ENCODE measurements at places on chromosomes 1 and 21.

DNA sequence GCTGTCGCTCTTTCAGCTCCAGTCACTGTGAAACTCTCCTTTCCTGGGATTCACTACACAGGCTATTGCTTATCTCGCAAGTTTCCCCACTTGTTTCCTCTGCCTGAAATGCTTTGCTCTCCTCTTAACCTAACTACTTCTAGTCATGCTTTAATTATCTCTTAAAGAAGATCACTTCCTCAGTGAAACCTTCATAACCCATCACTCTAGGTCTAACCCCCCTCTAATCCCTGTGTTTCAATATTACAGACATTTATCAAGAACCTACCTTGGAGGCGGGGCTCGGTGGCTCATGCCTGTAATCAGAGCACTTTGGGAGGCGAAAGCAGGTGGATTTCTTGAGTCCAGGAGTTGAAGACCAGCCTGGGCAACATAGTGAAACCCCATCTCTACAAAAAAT is 16.7 kb upstream of the ZNF644 start:
- DNase-seq: no peak

DNA sequence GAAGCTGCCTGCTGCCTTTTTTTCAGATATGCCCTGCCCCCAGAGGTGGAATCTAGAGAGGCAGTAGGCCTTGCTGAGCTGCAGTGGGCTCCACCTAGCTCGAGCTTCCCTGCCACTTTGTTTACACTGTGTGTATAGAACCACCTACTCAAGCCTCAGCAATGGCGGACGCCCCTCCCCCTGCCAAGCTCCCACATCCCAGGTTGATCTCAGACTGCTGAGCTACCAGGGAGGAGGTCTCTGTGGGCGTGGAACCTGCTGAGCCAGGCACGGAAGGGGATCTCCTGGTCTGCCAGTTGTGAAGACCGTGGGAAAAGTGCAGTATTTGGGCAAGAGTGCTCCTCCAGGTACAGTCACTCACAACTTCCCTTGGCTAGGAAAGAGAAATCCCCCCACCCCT is 65.1 kb downstream of the MSH4 start:
- DNase-seq: no peak

- DNase-seq: no peak
Measured at GRCh38 chr1:185435696-185436379, 118.8 kb upstream of the IVNS1ABP start.

GRCh38 chr1:84133479-84133878 is 10.6 kb upstream of the PRKACB start:
- no peak for DNase-seq

DNA sequence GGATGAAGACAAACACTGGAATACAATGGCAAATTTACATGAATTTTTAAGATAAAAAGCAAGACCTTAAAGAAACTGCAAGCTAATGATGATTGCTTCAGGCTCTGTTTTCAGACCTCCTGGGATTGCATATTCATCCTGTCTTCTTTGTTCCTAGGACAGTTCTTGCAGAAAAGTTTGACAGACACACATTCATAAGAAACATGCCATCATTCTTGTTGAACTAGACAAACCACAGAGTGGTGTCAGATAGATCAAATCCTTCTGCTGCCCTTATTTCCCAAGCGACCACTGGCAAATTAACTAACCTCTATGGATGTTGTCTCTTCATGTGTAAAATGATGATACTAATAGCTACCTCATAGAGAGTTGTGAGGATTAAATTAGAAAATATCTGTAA is 181.3 kb downstream of the KCTD3 start:
- DNase-seq: no peak

DNA sequence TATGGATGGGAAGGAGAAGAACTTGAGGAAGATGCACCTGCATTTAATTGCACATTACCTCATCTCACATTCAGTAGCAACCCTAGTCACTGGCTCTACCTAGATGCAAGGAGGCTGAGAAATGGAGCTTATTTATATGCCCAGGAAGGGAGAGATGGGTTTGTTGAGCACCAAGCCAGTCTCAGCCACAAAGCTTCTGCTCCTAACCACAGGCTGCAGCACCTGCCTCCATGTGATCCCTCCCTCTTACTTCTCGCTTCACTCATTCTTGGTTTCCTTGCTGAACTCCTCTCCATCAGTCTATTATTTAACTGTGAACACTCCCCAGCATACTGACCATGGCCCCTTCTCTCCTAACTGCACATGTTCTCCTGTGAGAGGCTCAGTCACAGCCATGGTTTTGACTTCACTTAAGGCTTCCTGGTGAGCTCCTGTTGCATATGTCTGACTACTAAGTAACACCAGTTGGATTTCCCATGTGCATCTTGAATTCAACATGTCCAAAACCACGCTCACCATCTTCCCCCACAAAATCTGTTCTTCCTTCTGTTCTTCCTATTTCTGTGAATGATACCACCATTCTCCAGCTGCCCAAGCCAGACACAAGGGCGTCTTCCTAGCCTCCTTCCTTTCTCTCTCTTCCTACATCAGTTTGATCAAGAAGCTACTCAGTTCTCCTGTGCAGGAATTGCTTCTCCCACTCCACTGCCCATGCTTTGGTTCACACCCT is 139.8 kb downstream of the AK5 start:
- no peak for DNase-seq

- no peak for DNase-seq
Measured at GRCh38 chr1:87389546-87389945, 60.9 kb downstream of the LMO4 start.

- DNase-seq: no peak
Measured at GRCh38 chr1:87853576-87854351, 525.1 kb downstream of the LMO4 start.

- no peak for DNase-seq
Measured at GRCh38 chr1:226411619-226412018, 3.7 kb upstream of the PARP1 start.

GRCh38 chr1:47951545-47952235 is 45.5 kb downstream of the TRABD2B start:
- no peak for DNase-seq

DNA sequence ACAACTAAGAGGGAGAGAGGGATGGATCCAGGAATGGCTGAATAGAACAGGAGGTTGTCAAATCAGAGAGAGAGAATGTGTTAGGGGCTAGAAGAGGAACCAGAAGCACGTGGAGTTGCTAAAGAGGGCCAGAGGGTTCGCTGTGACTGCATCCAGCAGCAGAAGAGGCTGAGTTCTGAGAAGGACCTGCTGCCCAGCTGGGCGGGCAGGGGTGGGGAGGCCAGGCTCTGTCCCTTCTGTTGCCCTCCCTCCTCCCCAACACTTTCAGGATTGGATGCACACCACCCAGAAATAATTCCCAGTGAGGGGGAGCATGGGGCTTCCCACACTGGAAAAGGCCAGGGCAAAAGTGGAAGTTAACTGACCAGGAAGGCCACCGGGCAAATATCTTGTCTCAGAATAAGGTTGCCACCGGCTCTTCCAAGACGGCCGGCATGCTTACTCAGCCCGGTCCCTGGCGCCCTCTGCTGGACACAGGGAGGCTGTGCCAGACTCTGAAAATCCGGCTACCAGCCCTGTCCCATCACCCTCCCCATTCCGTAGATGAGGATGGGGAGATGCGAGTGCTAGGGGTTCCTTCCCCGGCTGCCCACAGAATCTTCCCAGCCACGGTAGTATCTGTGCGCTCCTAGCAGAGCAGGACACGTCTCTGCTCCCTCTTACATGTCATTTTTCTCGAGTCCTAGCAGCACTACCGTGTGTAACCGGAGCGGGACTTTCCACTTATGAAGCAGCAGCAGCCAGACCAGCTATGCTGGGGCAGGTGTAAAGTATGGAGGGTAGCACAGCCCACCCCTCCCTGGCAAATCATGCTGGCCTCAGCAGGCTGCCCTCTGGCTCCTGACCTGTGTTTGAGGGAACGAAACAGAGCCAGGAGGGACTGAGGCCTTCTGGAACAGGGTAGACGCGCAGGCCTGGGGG is 46.8 kb upstream of the A3GALT2 start:
- DNase-seq: peak; percentile 96

- no peak for DNase-seq
Measured at GRCh38 chr1:69570356-69570755, 2.6 kb downstream of the LRRC7 start.

DNA sequence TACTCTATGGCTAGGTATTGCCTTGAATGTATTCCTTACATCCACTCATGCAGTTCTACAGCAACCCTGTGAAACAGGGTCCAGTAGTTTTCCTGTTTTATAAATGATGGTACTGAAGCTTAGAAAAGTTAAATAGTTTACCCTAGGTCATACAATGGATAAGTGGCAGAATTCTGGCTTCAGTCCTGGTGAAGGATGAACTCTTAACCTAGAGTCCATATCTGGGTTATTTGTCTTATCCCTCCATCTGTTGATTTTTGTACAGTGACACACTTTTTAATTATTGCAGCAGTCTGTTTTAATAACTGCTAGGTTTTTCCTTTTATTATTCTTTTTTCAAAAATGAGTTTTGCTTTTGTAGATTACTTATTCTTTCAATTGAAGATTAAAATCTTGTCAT is 263.9 kb downstream of the DNM3 start:
- no peak for DNase-seq

DNA sequence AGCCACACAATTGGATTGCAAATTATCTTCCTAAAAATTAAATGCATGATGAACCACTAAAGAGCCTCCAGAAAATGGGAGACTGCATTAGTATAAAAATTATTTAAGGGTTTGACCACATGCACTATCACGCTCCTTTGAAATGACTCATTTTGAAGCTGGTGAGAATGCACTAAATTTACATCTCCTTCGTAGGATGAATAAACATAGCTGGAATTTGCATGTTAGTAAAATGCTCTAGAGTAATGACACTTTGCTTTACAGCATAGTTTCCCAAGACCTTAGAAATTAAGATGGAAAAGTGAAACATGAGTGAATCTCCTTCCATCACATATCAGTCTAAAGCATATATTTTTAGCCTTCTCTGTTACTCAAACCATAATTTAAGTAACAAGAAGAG is 2.4 kb downstream of the PLPPR4 start:
- no peak for DNase-seq

DNA sequence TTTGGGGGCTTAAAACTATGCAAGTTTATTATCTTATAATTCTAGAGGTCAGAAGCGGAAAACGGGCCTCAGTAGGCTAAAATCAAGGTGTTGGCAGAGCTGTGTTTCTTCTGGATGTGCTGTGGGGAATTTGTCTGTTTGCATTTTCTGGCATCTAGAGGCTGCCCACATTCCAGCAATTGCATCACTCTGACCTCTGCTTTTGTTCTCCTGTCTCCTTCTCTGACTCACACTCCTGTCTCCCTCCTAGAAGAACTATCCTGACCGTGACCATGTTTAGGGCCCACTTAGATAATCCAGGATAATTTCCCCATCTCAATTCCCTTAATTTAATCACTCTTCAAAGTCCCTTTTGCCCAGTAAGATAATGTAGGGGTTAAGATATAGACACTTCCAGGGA is 127.4 kb upstream of the DEPDC1 start:
- DNase-seq: no peak

- DNase-seq: no peak
Measured at GRCh38 chr1:225745273-225745672, 32.4 kb upstream of the SRP9 start.

- DNase-seq: no peak
Measured at GRCh38 chr1:244022311-244022710, 28.8 kb upstream of the ZBTB18 start.

GRCh38 chr1:186212568-186213224 is 162.4 kb downstream of the TPR start:
- peak; percentile 81 for DNase-seq

DNA sequence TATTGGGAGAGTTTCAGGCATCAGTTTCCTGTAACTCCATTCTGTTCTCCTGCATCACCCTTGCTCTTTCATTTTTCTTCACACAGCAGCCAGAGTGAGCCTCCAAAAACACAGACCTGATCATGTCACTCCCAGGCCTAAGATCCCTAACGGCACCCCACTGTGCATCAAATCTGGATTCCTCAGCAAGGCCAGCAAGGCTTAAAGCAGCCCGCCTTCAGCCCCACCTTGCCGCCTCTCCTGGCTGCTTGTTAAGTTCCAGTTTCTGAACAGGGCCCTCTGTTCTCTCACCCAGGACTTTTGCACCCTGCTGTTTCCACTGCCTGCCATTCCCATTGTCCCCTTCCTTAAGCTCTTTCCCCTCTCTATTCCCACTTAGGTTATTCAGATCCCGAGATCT is 29.3 kb downstream of the C1orf116 start:
- DNase-seq: no peak

- no peak for DNase-seq
Measured at GRCh38 chr21:32516756-32517649, 68.3 kb downstream of the TCP10L start.

DNA sequence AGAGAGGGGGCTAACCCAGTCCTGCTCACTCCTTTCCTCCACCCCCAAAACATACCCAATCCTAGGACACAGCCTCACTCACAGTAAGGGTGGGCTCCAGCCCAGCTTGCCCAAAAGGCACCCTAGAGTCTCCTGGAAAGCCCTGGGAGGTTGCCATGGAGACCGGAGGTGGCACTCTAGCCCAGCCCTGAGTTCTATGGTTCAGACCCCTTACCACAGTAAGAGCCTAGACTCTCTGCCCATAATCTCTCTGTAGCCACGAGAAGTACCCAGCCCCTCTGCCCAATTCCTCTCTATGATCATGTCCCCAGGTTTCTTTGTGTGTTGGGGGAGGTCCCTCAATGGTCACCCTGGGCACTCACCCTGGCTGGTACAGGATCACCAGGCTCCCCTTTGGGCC is 14.4 kb downstream of the COL16A1 start:
- no peak for DNase-seq

DNA sequence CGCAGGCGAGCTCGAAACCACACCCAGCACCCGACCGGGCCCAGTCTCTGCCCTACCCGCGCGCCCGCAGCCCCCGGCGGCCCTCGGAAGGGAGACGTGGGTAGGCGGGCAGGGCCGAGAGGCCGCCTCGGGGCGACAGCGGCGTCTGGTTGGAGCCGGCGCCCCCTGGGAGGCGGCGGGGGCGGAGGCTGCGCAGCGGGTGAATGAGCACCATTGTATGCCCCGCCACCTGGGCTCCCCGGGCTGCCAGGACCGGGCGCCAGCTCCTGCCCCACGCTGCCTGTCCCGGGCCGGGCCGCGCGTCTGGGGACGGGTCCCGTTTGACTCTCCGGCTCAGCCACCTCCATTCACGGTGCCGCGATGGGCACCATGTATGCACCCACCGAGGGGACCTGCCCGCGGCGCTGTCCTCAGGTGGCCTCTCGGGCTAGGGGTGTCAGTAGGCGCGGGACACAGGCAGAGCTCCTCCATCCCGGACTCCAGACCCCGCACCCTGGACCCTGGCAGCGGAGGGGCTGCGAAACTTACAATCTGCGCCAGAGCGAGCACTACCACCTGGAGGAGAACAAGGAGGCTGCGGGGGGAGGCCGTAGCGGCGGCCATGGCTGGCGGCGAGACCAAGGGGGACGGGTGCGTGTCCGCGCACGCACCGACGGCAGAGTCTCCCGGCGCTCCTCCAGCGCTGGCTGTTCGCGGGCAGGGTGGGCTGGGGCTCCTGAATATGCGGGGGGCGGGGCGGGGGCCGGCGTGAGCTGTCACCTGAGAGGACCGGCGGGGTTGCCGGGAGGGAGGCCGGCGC is at the start of gene COL9A2:
Gene COL9A2 (minus strand): TSS at position 692 of the 799 bp plus-strand sequence. CDS start 89 bp downstream, at position 603.
- peak; percentile 1 for DNase-seq

- peak; percentile 60 for DNase-seq
Measured at GRCh38 chr1:38071312-38072256, 25.0 kb upstream of the POU3F1 start.
